ENCODE measurements at places on chromosomes 12 and 14. TPM values are rescaled to one million over a fixed set of nuclear protein-coding genes. Genes with fewer than 3 reads are reported as not detected.

The B4GALNT1 gene
- total RNA-seq: 2.3 TPM

- H3K4me1 ChIP-seq: peaks cover 4% of the 10 kb centered on the region
- H3K27ac ChIP-seq: peak within 1 kb of the TSS; percentile 66
These were observed at the start of gene NT5DC3 for GRCh38 chr12:103840876-103841689. NT5DC3 (minus strand) TSS chr12:103841234; CDS start chr12:103841156, 78 bp downstream.

- no peak overlapping the region for H3K27ac ChIP-seq
- no peak overlapping the region for H3K4me3 ChIP-seq
- no peak for DNase-seq
These were observed 120.8 kb downstream of the CHST11 start for GRCh38 chr12:104577581-104577981.

DNA sequence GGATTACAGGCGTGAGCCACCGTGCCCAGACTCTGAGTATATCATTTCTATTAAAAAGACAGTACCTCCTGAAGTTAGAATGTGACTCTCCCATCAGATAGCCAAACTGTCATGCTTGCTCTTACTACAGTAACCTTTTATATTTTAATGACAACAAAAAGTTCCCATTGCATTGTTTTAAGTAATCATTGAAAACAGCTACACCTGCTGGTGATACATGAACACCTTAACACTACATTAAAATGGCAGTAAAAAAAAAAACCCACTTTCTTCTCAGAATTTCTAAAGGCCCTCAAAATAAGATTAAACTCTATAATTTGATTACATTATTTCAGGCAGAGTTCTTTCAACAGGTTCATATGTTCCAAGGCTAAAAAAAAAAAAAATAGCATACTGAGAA is 76.7 kb downstream of the SH2B3 start:
- H3K27me3 ChIP-seq: no peaks in the 10 kb centered on the region
- H3K4me3 ChIP-seq: no peak overlapping the region
- H3K4me1 ChIP-seq: no peaks in the 10 kb centered on the region
- no peak for DNase-seq
- H3K27ac ChIP-seq: no peak overlapping the region

GRCh38 chr12:124665511-124665910 is 98.1 kb upstream of the NCOR2 start:
- H3K27ac ChIP-seq: no peak overlapping the region
- no peak overlapping the region for H3K4me3 ChIP-seq
- H3K4me1 ChIP-seq: peaks cover 7% of the 10 kb centered on the region

DNA sequence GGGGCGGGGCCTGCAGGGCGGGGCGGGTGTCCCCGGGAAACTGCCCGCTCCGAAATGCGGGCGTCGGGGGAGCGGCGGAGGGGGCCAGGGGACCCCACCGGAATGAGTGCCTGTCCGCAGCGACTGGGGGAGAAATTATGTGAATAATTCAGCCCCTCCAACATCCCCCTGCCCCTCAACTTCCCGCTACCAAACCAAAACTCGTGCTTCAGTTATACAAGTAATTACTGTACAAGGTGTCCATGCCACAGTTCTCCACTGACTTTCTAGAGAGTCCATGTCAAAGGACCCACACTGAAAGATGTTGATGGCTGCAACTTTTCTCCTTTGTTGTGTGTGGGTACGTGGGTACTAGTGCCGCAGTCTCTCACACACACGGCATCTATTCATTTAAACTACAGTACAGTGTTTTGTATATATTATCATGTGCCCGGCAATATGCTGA is 414 bp upstream of the CDK17 start:
- no peaks in the 10 kb centered on the region for H3K27me3 ChIP-seq
- DNase-seq: no peak
- H3K36me3 ChIP-seq: no peaks in the 10 kb centered on the region
- H3K27ac ChIP-seq: peak overlapping the region; percentile 97

DNA sequence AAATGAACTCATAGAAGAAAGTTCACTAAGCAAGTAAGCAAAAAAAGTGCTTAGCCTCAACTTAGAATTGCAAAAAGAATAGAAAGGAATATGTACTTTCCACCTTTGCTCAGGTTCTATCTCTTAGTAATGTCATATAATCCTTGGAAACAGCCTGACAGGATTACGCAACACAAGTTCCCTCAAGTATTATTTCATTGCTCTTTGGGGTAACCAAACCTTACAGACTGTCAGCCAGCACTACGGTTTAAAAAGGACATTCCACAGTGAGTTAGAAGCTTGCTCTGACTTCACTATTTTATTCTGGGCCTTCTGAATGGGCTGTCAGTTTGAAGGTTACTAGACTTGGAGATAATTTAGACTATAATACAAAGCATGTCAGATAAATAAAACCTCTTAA is 264.0 kb downstream of the ATXN7L3B start:
- no peaks in the 10 kb centered on the region for H3K36me3 ChIP-seq
- no peaks in the 10 kb centered on the region for H3K27me3 ChIP-seq
- no peak for DNase-seq

The DACT1 gene
- total RNA-seq: 25.0 TPM

DNA sequence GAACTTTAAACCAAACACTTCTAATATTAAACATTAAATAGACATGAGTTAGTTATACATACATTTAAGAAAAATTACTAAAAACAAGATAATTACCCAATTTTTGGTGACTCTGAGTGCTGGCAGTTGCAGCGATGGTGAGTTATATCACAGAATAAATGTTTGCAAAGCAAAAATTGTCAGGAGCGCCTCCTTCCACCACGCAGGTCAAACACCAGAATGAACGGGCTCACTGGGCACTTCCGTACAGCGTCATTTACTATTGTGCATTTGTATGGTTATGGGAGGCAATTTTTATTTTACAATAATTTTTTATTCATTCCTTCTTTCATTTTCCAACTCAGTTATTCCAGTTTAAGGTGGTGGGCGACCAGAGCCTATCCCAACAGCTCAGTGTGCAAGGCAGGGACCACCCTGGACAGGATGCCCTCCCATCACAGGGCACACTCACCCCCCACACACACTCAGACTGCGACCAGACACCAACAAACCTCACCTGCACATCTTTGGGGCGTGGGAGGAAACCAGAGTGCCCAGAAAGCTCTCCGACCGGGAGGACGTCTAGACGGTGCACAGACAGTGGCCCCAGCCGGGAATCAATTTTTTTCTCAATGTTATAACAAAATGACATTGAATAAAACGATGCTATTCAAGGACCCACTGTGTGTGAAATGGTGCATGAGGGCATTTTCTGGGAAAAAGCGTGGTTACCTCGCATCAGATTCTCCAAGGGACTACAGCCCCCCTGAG is 67.2 kb downstream of the TESC start:
- H3K27me3 ChIP-seq: no peaks in the 10 kb centered on the region
- H3K36me3 ChIP-seq: no peaks in the 10 kb centered on the region
- peaks cover 14% of the 10 kb centered on the region for H3K4me1 ChIP-seq
- no peak overlapping the region for H3K27ac ChIP-seq
- no peak overlapping the region for H3K4me3 ChIP-seq
- no peak for DNase-seq

All from testis (tissue), 5 donors.